ENCODE measurements at places on chromosomes 3 and 15.

DNA sequence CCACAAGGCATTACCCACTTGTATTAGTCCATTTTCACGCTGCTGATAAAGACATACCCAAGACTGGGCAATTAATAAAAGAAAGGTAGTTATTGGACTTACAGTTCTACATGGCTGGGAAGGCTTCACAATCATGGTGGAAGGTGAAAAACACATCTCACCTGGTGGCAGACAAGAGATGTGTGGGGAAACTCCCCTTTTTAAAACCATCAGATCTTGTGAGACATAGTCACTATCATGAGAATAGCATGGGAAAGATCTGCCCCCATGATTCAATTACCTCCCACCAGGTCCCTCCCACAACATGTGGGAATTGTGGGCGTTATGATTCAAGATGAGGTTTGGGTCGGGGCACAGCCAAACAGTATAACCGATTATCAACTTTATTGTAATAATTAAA is 17.0 kb upstream of the CMC1 start:
- no peak for DNase-seq

- no peak for DNase-seq
Measured at GRCh38 chr3:87069971-87070370, 79.0 kb upstream of the VGLL3 start.

DNA sequence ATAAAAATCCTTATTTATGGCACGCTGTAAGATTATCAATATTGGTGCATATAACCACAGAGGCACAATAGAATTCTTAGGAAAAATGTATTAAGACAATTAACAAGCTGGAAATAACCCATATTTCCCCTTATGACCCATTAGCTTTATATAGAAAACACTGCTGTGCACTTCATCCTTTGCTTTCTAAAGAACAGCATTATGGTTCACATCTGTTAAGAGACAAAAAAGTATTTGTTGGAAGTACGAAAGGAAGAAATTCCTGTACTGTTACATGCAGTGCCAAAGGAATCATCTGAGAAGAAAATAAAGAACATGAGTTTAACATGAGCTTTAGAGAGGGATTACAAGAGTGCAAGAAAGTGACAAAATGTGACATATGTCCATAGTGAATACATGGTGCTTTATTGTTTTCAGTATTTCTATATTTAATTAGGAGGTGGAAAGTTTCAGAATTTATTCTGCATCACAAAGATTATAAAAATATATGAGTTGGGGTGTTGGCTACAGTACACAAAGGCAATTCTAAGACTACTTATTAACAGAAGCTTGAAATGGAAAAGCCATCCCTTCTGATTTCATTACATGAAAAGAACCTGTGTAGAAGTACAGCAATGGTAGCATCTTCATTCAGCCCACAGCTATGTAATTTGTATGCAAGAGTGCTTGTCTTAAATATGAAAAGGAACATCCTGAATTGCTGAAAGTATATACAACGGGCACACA is 6.8 kb downstream of the UBE3A start:
- no peak for DNase-seq

DNA sequence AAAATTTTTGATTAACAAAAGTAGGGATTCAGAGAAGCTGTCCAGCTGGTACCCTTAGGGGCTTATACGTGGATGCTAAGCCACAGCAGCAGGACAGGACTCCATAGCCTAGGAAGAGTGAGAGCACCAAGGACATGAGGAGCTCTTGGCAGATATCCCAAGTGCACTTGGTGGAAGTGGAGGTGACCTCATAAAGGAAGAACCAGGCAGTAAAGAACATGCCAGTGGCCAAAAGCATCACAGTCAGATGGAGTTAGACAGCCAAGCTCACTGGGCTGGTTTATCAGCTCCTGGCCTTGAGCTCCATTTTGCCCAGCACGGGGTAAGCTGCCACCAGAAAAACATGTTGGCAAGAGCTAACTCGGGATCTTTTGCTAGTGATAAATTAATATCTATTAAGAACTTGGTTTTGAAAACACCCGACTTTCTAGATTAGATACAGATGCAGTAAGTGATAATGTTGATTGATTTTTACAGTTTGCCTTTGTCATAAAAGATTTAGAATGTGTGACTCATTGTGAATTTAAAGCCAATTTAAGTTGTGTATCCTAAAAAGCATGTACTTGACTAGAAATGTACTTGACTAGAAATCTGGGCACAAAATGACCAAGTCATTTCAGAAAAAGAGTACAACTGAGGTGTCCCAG is 108.0 kb downstream of the CMSS1 start:
- peak; percentile 79 for DNase-seq

GRCh38 chr3:69738315-69738714 is 949 bp upstream of the MITF start:
- no peak for DNase-seq

DNA sequence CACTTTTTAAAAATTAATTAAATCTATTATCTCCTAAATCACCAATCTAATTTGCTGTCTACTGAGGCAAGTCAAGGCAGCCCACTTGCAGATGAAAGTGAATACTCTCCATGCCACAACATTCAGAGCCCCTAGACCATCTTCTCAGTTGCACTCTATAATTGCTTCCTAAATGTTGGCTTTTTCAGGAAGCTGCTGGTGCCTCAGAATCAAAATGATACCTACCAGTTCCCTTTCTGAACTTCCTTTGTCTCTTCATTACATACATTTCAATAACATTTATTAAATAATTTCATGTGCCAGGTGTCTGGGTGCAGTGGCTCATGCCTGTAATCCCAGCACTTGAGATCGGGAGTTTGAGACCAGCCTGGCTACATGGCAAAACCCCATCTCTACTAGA is 124.1 kb downstream of the SERPINI1 start:
- no peak for DNase-seq

- DNase-seq: peak; percentile 96
Measured at GRCh38 chr15:40102897-40103858, 5.5 kb downstream of the BMF start.

DNA sequence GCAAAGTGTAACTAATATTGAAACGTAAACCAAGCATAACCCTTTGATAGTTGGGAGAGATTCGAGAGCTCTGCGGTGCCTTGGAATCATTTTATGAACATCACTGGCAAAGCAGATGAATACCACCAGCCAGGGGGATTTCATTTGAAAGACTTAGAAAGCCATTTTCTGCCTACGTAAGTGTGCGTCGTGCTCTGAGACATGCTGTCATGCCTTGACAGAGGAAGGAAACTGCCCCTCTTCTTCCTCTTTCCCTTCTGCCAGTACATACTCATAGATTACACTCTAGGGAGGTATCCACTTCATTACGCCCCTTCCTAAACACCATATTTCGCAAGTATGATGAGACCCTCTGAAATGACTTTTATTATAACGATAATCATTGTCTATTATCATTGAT is 3.3 kb upstream of the MTHFS start:
- no peak for DNase-seq

DNA sequence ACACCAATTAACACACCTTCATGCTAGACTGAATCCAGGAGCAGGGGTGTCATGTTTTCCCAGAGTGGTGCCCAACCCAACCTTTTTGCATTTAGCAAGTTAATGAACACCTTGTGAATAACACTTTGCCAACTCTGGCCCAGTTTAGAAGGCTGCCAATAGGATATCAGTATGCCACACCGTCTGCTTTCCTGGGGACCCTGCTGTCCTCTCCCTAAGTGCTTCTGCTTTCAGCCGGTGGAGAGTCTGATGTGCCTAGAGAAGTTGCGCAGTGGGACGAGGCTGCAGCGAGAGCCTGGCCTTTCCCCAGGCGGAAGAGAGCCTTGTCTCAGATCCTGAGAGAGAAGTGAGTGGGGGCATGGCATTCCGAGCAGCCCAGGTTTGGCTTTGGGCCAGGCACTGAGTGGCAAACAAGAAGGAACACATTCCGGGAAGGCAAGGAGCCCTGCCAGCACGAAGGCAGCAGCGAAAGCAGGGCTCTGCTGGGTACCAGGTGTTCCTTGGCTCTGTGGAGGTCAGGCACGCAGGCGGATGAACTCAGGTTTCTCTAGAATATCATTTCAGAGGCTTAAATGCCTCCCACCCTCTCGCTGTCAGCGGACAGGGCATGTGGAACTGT is 36.9 kb downstream of the SENP8 start:
- DNase-seq: peak; percentile 83

DNA sequence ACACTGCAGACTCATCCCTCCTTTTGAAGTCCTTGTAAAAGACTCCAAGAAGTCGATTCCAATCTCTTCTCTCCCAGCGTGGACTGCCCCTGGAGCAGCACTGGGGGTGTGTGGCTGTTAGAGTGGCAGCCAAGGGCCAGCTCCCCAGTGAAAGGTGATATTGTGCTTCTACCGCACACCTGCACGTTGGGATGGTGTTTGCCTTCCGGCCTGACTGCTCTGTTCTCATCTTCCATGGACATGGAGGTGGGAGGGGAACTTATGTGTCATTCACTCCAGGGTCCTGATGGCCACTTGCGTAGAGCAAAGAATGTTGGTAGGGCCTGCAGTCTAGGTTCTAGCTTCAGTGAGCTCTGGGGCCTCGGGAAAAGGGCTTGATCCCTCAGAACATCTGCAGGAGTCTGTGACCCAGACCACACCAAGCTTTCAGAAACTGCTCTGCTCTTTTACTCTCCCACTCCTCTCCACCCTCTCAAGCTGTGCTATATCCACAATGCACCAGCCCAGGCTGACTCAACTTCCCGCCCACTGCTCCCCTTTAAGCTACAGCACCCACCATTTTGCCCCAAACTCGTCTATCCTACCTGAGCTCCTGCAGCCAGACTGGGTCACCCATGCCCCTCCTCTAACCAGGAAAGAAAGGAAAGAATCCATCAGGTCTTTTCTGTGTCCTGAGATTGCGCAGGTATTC is 31.3 kb downstream of the LIPC start:
- DNase-seq: no peak

DNA sequence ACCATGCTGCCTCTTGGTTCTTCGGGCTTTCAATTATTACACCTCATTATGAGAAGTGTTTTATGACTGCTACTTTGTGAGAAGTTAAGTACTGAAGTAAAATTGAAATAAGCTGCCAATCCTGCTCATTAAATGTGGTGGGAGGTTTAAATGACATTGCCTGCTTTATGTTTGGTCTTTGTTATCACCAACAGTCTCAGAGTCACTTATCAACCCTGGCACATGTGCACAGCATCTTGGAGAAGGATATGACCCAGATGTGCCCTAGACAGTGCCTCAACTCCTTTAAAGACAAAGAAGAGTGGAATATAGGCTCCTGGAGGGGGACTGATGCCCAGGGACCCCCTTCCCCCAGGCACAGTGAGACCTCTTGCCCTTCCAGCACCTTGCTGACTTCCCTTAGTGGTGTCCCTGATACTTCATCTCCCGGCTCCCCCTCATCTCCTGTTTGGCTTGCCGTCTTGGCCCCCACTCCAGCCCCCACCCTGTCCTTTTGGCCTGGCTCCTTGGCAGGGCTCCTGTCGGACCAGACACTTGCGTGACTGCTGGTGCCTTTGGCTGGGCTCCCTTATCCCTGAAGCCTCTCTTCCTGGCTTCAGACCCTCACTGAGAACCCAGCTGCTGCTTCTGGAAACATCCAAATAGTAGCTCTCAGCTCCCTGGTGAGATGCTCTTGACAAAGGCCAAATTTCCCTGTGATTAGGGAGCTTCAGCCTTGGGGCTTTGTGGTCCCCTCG is 39.8 kb downstream of the ARHGAP31 start:
- peak; percentile 68 for DNase-seq

DNA sequence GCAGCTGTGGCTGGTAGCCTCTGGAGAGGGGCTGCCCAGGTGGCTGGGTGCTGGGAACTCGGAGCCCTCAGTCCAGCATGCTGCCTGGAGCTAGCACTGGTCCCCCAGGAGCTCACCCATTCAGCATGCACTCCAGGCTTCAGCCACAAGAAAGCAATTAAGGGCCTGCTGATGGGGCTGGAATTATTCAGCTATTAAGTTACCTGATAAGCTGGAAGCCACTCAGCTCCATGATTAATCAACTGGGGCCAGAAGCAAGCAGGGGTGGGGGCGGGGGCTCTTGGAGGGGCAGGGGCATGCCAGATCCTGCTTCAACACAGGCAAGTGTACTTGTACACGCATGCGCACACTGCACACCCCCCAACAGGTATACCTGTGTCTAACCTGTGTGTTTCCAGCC is 22.1 kb upstream of the TMEM115 start:
- no peak for DNase-seq

- no peak for DNase-seq
Measured at GRCh38 chr3:177519588-177519987, 322.3 kb upstream of the TBL1XR1 start.

DNA sequence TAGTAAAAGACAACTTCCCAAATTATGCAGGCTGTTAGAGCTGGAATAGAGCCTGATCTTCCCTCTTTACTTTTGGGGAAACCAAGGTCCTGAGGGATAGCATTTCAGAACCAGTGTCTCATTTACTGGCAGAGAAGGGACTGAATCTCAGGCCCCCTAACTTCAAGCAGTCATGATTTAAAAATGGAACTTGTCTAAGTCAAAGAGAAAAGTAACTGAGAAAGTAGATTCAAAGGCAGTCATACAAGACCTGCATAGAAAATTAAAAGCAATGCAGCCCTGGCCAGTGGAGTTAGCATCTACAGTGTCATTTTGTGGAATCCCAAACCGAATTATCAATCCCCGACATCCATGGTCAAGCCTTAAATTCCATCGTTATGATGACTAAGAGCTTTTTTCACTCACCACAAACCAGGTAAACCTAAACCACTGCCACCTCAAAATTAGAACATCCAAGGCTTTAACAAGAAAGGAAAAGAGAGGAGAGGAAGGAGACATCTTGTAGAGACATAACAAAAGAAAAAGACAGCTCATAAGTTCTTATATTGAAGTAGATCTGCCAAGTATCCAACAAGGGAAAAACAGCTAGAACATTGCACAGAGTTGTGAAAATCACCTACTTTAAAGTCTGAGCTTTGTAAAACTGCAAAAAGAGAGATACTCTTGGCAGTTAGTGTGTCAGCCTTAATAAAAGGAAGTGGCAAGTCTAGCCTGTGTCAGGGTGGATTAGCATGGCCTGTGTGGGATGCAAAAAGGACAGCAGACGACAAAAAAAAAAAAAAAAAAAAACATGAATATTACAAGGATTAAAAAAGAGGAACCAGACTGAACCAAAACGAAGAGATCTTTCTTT is 54.1 kb upstream of the CCR2 start:
- no peak for DNase-seq

DNA sequence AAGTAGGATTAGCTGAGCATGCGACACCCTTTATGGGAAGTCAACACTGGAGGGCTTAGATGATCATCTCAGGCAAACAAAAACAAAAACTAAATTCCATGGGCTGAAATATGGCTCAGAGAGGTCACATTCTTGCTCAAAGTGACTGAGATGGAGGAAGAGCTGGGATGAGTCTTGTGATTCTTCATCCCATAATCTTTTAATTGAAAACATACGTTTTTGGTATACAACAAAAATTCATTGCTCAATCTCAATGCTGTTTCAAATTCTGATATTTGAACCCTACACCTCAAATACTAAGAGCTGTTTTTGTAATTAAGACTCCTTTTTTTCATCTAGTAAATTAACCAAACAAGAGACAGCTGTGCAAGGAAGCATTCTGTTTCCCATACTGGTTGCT is 257.0 kb downstream of the NR1D2 start:
- DNase-seq: no peak

GRCh38 chr15:67558502-67558901 is 16.0 kb downstream of the MAP2K5 start:
- DNase-seq: no peak

- no peak for DNase-seq
Measured at GRCh38 chr15:98580572-98580971, 67.8 kb upstream of the IGF1R start.

- DNase-seq: no peak
Measured at GRCh38 chr3:134132961-134133360, 103.2 kb upstream of the SLCO2A1 start.

GRCh38 chr3:194377708-194378107 is 8.2 kb upstream of the LRRC15 start:
- no peak for DNase-seq
